Stimulated activated CD4-positive, alpha-beta T cell treated with anti-CD3 and anti-CD28 coated beads, Interleukin-1b, Interleukin-23, amount 100 ng/mL, for 24 hours (primary cell): ENCODE measurements at places on chromosomes 11 and 22.

DNA sequence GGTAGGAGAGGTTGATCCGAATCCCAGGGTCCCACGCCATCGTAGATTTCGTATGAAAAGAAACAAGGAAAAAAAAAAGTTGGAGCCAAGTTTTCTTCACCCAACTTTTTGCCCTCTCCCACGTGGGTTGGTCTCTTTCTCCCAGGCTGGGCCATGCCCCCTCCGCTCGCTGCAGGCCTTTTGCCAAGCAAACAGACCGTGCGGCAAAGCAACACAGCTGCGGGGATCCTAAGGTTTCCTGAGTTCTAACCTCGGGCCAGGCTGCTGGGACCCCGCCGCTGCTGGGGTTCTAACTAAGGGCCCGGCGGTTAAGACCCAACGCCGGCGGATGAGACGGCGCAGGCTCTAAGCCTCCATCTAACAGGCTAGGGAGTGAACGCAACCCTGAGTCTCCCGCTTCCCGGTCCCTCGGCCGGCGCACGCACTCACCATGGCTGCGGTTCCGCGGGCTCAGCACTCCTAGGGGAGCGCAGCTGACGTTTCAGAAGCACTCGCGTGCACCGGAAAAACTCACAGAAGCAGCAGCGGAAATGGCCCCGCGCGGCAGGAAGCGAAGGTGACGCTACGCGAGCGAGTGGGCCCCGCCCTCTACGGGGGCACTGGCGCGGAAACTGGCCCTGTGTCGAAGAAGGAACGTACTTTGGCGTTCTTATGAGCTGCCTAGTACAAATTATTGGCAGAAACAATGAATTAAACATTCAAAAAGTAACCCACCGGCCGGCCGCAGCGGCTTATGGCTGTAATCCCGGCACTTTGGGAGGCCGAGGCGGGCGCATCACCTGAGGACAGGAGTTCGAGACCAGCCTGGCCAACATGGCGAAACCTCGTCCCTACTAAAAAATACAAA, at the start of gene SNU13:
Gene SNU13, minus strand, starts transcription at position 503 of the 847 bp plus-strand sequence. Its CDS starts 71 bp downstream, at position 432.
- peak; percentile 92 for DNase-seq

GRCh38 chr11:122122179-122122578, 6.2 kb upstream of the BLID start:
- no peak for DNase-seq

- DNase-seq, result no peak
These were observed 93.2 kb downstream of the AMOTL1 start for GRCh38 chr11:94861306-94861845.

DNA sequence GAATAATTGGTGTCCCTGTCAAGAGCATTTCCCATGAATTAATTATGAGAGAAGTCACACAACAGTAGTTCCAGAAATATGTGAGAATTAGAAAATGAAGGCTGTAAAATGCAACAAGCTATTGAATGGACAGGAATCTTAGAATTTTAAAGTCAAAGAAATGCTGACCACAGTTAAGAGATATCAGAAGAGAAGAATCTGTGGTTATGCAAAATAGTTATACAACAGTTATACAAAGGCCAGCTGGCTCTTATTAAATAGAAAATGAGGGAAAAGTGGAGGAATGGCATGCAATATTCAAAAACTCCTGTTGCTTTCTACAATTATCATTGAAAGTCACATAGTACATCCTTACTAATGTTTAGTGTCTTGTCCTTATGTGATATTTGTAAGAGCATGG, 27.4 kb downstream of the CASP12 start:
- DNase-seq, result no peak

GRCh38 chr11:119218141-119218878, 12.2 kb downstream of the CBL start:
- DNase-seq, result no peak

DNA sequence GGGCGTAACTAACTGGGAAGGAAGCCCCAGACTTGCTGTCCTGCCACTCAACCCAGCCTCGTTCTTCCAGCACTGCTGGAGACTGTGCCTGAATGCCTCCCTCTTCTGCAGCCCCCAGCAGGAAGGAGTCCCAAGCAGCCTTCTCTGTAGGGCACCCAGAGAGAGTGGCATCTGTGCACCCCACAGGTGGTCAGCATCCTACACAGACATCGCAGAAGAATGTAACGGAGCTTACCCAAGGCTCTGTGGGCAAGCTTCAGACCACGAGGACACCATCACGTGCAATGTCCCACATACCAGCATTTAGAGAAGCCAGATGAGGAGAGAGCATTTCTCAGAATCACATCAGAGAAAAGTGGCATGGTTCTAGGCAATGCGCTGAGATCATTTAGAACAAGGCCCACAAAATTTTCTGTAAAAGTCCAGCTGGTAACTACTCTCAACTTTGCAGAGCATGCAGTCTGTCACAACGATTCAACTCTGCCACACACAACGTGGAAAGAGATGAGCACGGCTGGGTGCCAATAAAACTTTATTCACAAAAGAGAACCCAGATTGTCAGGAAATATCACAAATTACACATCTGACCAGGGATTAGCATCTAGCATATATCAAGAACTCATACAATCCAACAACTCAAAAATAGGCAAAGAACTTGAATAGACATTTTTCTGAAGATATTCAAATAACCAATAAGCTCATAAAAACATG, 33.4 kb downstream of the SHANK2 start:
- DNase-seq, result no peak

DNA sequence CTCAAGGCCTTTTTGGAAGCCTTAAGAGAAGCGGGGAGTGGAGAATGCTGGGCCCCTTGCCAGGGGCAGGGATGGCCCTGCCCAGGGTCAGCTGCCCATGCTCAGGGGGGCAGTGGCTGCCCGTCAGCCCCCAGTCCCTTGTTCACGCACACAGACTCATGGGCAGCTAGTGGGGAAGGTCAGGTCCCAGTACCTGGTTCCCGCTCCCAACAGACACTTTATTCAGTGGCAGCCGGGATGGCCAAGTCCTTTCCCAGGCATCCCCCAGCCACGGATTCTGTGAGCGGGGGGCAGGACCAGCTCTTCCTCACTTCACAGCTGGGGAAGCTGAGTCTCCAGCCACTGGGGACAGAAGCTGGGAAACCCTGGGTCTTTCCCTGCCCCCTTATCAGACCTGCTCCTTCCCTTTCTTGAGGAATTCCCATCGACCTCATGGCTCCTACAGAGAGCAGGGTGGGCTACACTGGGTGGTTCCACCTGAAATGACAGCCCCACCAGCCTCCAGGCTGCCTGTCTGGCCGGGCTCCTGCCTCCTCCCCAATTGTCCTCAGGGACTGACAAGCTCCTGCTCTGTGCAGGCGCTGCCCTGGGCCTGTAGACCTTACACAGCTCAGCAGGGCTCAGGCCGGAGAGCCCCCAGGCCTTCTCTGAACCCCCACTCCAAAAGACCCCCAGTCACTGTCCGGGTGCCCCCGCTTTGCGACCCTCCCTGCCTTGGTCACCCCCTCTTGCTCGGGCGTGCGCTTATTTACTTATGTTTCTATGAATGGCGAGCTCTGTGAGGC, 61.0 kb upstream of the FGF3 start:
- no peak for DNase-seq

GRCh38 chr11:1927848-1928469, 8.5 kb downstream of the TNNT3 start:
- DNase-seq, result no peak

- no peak for DNase-seq
These were observed 41.6 kb downstream of the PITPNB start for GRCh38 chr22:27877501-27877900.

DNA sequence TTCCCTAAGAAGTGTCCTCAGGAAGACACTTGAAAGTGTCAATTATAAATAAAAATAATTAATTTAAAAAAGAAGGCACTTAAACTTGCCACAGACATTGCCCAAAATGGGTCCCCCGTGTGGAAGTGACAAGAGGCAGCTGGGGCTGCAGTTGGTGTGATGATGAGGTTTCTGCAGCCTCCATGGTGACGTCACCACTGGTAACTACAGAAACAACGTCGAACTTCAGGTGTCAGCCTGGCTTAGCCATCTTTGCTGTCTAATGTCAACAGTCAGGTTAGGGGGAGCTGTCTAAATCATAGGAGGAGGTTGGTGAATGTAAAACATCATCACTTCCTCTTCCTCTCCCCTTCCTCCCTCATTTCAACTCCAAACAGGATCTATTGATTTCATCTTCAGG, 328.6 kb downstream of the MN1 start:
- no peak for DNase-seq

DNA sequence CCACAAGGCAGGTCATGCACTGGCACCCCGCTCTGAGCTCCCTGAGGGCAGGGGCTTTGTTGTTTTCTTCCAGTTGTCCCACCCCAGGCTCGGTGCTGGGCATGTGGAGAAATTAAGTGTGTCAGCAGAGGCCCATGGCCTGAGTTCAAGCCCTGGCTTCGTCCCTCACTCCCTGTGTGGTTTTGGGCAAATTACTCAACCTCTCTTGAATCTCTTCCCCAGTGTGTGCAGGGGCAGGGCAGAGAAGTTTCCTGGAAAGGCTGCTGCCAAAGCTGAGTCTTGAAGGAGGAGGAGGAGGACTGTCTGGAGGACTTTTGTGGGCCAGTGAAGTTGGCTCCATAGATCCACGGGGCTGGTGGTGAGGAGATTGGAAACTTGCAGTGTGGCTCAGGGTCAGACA, 138.1 kb upstream of the E2F8 start:
- DNase-seq, result no peak

DNA sequence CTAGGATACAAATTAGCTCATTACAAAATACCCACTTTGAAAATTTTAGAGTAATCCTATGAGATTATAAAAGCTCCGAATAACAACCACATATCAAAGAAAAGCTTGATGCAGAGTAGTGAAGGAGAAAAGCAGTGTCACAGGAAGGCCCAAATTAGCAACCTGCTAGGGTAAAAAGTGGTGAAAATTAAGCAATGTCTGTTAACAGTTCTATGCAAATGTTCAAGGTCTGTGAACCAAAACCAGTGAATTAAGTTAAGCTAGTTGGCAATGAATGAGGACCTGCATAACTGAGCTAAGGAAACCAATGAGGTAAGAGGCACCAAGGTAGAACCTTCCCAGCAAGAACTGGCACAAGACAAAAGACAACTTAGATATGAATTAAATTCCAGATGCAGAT, 29.6 kb downstream of the PRDM10 start:
- DNase-seq, result no peak

GRCh38 chr11:76598426-76598839, 72.1 kb downstream of the LRRC32 start:
- DNase-seq, result no peak

DNA sequence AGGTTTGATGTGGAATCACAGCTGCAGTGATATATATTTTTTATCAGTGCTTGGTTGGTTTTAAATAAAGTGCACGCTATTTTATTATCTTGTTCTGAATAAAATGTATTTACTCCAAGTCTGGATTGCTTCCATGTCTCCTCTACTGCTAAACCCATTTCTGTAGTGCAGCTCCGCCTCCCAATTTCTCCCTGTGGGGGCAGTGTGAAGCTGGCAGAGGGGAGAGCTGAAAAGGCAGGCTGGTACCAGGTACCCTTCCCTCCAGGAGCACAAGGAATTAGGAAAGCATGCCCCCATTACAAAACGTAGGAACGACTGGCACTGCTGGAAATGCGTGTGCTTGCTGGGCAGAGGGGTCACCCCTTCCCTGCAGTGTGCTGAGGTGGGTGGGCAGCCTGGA, 934 bp upstream of the TMEM132A start:
- no peak for DNase-seq

- DNase-seq, result no peak
These were observed 12.2 kb downstream of the FAT3 start for GRCh38 chr11:92236856-92237255.

GRCh38 chr11:103380031-103380430, 270.8 kb downstream of the DYNC2H1 start:
- DNase-seq, result no peak

DNA sequence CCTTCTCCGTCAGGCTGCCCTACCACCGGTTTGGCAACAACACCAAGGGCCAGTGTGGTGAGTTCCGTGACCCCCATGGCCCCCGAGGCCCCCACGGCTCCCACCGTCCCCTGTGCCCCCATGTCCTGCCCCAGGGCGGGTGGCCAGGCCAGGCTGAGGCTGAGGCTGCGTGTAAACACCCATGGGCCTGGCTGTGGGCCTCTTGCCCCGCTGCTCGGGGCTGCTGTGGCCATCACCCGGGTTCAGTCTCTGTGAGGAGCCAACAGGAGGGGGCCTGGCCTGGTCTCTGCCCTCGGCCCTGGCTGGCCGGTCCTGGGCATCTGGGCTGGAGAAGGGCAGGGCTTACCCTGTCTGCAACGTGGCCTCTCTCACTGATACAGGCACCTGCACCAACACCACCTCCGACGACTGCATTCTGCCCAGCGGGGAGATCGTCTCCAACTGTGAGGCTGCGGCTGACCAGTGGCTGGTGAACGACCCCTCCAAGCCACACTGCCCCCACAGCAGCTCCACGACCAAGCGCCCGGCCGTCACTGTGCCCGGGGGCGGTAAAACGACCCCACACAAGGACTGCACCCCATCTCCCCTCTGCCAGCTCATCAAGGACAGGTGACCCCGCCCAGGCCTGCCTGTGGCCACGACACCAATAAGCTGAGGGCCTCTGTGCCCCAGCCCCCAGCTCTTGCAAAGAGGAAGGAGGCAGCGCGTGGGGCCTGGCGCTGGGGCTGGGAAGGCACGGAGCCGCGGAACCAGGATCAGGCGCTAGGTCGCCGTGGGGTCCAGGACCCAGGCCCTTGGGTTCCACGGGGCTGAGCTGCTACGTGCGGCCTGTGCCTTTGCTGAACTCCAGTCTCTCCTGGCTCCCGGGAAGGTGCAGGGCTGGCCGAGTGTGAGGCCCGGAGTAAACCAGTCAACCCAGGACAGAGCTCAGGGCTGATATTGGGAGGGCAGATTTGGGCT, 29.0 kb downstream of the MUC2 start:
- no peak for DNase-seq

DNA sequence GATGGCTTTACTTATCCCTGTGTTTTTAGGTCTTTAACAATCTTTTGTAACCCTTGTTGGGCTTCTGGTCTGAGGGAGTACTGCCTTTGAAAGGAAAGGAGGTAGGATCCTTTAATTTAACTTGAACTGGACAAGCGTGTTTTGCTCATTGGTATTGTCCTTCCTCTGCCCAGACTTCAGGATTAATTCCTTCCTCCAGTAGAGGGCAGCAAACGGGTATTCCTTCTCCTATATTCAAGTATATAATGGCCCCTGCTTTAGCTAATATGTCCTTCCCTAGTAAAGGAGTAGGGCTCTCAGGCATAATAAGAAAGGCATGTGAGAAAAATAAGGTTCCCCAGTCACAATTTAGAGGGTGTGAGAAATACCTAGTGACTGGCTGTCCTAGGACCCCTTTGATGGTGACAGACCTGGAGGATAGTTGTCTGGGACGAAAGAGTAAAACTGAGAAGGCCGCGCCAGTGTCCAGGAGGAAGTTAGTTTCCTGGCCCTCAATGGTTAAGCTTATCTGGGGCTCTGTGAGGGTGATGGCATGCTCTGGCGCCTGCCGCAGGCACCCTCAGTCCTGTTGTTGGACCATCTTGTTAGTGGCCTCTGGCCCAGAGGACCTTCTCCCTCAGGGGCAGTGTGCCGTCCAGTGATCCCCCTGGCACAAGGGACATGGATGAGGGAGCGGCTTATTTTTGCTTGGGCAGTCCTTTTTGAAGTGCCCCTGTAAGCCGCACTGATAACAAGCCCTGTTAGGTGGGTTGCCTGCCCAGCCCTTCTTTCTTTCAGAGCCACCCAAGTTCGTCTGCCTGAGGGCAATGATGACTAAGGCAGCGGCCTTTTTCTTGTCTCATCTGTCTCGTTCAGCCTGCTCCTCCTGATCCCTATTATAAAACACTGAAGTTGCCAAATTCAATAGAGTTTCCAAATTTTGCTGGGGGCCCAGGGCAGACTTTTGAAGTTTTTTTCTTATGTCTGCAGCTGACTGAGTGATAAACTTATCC, 51.8 kb downstream of the C11orf71 start:
- DNase-seq, result no peak
